ENCODE measurements at places on chromosomes 7 and 10.

DNA sequence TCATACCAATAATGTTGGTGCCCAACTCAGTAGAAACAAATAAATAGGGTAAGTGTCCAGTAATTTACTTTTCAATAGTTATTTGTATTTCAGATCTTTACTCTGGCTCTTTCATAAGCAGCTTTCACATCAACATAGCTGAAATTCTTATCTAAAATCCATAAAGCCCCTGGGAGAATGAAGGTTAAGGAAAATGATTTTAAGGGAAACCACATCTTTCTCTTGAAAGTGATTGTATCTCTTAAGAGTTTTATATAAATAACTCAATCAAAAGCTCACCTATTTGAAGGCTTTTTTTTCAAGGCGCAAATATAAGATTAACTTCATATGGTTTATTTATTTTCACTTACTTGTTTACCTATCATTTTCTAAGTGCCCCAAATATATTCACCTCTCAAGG is 324.4 kb downstream of the HGF start:
- DNase-seq: no peak

GRCh38 chr7:135856356-135857144 is 107.9 kb upstream of the FAM180A start:
- DNase-seq: no peak

DNA sequence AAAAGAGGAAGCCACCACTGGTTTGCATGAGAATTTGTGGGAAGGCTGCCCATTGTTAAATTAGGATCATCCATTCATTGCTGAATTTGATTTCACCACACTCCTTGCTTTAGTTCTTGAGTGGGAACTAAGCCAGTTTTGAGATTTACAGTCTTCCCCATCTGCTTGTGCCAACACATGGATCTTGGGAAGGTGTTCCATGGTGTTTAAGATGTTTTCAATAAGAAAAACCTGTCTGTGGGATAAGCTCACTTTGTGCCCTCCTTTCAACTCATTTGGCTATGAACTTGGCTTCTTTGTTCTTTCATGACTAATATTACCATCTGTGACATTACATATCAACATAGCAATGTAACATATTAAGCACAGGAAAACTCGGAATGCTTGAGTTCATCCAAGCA is 73.2 kb downstream of the INHBA start:
- no peak for DNase-seq

DNA sequence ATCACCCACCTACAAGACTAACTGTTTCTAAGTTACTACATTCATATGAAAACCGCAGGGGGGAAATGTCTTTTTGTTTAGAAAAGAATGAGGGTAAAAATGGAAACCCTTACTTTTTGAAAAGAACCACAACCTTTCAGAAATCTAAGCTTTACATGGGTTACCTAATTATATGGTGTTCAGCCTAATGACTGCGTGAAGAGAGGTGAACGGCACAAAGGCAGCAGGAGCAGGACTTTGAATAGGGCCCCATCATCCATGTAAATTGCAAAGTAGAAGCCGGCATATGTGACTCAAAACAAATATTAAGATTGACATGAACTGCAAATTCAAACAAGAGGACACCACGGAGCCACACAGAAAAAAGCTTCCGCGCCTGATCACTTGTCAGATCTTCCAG is 25.1 kb downstream of the NEBL start:
- DNase-seq: no peak

- peak; percentile 19 for DNase-seq
Measured at GRCh38 chr10:12501841-12502525, 152.6 kb downstream of the CAMK1D start.

DNA sequence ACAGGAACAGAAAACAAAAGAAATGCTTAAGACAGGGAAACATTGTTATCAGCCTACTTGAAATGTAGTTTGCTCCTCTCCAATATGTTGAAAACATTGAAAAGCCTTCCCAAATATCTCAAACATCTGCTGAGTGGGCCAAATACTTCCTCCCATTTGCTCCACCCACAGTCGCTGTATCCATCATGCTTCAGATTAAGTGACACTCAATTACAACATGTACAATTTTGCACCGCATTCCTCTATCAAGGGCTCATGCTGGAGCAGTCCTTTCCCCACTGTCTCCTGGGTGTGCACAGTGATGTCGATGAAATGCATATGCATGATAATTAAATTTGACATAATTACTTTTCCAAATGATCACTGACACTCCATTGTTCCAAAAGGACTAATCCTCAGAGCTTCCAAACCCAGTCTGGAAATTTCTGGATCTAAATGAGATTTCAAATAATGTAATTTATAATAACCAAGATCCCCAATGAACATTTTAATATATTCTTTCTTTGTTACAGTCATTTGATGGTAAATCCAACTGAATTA is 604.6 kb downstream of the GRID1 start:
- DNase-seq: no peak

DNA sequence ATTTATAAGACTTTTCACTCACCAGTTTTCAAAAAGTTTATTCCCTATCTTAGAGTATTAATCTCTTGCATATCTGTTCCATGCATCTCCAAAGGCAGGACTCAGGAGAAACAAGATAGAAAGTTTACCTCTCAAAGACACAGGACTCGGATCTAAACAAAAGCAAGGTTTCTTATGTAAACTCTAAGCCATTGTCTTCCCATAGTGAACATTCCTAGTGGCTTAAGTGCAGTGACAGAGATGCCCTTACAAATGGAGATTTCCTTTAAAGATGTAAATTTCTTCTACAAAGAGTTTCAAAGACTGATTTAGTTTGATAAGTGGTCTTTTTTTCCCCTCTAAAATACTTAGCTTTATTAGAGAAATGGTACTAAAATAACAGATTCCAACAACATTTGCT is 209.8 kb downstream of the ACTR3B start:
- DNase-seq: no peak

- DNase-seq: no peak
Measured at GRCh38 chr7:143288836-143289235, 685 bp downstream of the CASP2 start.

GRCh38 chr7:44395067-44395466 is 69.7 kb upstream of the CAMK2B start:
- DNase-seq: no peak

DNA sequence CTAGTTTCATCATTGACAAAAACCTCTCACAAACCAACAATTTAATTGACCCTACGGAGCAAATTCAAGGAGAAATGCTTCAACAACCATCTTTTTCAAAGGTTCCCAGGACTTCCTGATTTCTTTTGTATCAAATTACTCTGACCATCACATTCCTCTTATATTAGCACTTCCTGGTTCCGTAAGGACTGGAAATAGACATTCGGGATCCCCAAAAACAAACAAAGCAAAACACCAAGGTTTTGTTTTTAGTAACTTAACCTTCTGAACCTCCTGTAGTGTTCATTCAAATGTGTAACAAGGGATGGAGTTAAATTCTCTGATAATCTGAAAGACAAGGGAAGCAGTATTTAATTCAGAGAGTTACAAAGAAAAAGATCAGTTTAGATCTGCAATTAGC is 387.6 kb upstream of the NRP1 start:
- DNase-seq: no peak

DNA sequence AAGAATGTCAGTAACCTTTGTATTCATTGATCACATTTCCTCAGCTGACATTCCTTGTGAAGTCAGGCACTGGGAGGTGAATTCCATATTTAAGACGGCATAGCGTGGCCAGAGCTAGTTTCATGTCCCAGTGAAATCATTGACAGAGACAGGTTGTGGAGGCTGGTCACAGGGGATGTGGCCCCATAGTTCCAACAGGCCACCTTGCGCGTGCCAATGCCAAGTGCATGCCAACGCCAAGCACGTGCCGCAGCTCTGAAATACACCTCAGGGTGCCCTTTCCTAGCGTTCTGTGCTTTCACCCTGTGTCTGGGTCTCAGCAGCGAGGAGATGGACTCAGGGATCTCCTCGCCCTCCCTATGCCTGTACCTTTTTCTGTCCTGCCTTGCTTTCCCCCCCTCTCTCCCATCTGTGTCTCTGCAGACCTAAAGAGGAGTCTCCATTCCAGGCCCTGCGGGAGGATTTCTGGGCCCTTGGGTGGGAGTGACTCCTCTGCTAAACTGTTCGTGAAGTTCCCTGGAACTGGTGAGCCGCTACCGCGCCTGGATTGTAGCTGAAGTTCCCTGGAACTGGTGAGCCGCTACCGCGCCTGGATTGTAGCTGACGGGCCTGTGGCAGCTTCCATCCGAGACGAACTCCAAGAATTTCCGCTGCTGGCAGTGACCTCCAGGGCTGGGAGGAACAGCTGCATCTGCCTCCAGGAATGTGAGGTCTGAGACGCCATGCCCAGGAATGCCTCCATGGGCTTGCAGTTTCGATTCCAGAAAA is 19.7 kb downstream of the AQP1 start:
- peak; percentile 15 for DNase-seq

DNA sequence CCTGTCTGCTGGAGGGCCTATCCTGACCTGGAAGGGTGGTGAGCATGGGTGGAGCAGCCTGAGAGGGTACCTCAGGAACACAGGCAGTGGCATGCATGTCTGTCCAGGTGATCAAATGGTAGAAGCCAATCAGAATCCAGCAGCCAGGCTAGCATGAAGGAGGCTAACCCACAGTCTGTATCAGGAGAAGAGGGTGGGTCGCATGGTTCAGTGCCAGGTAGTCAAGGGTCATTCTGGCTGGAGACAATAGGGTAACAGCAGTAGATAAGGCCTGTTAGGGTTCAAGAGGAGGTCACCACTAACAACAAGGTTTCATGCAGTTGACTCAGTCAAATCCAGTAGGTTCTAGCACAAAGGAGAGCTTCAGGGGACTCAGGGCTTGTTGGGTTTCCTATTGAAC is 10.4 kb downstream of the ALDH18A1 start:
- peak; percentile 79 for DNase-seq

- no peak for DNase-seq
Measured at GRCh38 chr7:42730586-42730985, 181.3 kb downstream of the C7orf25 start.

DNA sequence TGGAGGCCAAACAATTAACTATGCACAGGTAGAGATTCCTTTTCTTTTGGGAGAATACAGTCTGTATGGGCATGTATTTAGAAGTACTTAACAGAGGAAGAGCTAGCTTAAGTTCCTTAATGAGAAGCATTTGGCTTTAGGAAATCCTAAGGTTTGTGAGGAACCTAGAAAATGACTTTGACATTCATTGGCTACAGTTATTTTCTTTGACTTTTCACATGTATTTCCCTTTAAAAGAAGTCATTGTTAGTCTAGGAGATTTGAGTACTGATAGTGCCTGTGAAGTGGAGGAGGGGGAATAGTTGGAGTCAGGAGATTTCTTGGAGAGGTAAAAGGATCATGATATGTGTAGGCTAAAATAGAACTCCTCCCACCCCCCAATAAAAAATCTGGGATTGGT is 3.6 kb downstream of the HELLS start:
- no peak for DNase-seq

DNA sequence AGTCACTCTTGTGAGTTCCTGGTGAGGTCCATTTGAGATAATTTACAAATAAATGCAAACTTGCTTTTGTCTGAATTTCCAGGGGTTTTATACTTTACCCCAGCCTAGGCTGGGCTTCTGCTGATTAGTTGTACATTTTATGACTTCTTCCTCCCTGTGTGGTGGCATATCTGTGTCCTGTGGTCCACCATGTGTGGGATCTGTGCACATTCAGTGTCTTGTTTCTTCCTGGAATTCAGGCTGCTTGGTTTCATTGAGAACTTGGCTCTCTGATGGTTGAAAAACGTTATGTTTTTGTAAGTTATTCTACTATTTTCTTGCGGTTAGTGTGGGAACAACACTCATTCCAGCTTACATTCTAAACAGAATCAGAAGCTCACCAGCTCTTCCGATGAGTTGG is 523.4 kb upstream of the PFKP start:
- DNase-seq: no peak

- no peak for DNase-seq
Measured at GRCh38 chr10:95987685-95988426, 55.5 kb upstream of the CCNJ start.

DNA sequence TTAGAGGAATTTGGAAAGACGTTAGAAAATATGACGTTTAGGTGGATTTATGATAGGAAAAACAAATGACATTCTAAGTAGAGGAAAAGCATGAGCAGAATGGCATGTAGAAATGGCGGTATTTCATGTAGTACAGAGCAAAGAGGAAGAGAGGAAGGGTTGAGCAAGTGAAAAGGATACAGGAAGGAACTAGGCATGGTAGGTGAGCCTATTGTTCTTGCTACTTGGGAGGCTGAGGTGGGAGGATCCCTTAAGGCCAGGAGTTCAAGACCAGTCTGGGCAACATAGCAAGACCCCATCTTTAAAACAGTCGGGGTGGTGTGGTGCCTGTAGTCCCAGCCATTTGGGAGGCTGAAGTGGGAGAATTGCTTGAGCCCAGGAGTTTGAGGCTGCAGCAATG is 1.2 kb downstream of the GTPBP10 start:
- DNase-seq: no peak

- no peak for DNase-seq
Measured at GRCh38 chr7:71286924-71287323, 155.0 kb downstream of the GALNT17 start.

GRCh38 chr10:79422178-79422892 is 23.1 kb downstream of the ZCCHC24 start:
- DNase-seq: no peak

DNA sequence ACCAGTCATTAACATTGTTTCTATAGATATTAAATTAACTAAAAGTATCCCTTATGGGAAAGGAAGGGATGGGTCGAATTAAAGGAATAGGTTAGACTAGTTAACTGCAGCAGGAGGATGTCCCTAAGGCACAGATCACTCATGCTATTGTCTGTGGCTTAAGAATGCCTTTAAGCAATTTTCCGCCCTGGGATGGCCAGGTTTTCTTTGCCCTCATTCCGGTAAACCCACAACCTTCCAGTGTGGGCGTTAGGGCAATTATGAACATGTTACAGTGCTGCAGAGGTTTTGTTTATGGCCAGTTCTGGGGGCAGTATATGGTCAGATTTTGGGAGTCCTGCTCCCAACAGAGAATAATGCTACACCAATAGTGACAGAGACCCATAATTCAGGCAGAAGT is 139.3 kb upstream of the CDK13 start:
- DNase-seq: no peak

- DNase-seq: no peak
Measured at GRCh38 chr10:61140765-61141392, 196.9 kb upstream of the RHOBTB1 start.

GRCh38 chr7:128025380-128025779 is 5.9 kb downstream of the LRRC4 start:
- DNase-seq: no peak

DNA sequence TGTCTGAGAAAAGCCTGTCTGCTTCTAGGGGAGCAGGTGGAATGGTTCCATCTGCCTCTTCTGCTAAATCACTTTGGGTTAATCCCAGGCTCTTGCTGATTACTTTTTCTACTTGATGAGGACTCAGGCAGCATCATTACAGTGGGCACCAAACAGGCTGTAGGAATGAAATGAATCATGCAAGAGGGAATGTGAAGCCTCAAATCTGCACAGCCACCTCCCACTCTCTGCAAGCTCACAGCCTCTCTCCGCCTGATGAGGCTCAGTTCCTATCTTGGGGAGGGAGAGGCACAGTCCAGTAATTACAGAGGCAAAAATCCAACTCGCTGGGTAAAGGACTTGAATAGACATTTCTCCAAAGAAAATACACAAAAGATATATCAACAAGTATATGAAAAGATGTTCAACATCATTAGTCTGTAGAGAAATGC is 34.0 kb downstream of the HSPA12A start:
- no peak for DNase-seq

GRCh38 chr10:120460776-120461175 is 3.7 kb downstream of the PLPP4 start:
- no peak for DNase-seq

- DNase-seq: peak; percentile 42
Measured at GRCh38 chr10:32943854-32944661, 14.0 kb downstream of the ITGB1 start.

- DNase-seq: no peak
Measured at GRCh38 chr7:25031432-25031831, 51.5 kb upstream of the OSBPL3 start.

GRCh38 chr7:25485026-25485425 is 256.7 kb upstream of the NPVF start:
- no peak for DNase-seq

Data from colonic mucosa (tissue), 4 donors.